ENCODE measurements at places on chromosomes 12 and 14.

GRCh38 chr12:104785886-104786285, 172.2 kb downstream of the SLC41A2 start:
- no peak overlapping the region for H3K4me3 ChIP-seq
- peaks cover 1% of the 10 kb centered on the region for H3K27me3 ChIP-seq
- peaks cover 5% of the 10 kb centered on the region for H3K4me1 ChIP-seq
- H3K36me3 ChIP-seq, result no peaks in the 10 kb centered on the region

- no peaks in the 10 kb centered on the region for H3K36me3 ChIP-seq
- no peak for DNase-seq
- H3K27me3 ChIP-seq, result peaks cover 22% of the 10 kb centered on the region
- H3K27ac ChIP-seq, result no peak within 1 kb of the TSS
- H3K4me3 ChIP-seq, result no peak within 1 kb of the TSS
These were observed at the start of gene KCNH5 for GRCh38 chr14:63045234-63045611. TSS of gene KCNH5 (minus strand) at chr14:63045458. CDS start at chr14:63045186, 272 bp downstream.

GRCh38 chr14:89384023-89384422, 33.0 kb downstream of the FOXN3 start:
- DNase-seq, result no peak
- H3K4me1 ChIP-seq, result peaks cover 71% of the 10 kb centered on the region
- peaks cover 7% of the 10 kb centered on the region for H3K36me3 ChIP-seq
- no peaks in the 10 kb centered on the region for H3K27me3 ChIP-seq
- no peak overlapping the region for H3K4me3 ChIP-seq
- no peak overlapping the region for H3K27ac ChIP-seq

DNA sequence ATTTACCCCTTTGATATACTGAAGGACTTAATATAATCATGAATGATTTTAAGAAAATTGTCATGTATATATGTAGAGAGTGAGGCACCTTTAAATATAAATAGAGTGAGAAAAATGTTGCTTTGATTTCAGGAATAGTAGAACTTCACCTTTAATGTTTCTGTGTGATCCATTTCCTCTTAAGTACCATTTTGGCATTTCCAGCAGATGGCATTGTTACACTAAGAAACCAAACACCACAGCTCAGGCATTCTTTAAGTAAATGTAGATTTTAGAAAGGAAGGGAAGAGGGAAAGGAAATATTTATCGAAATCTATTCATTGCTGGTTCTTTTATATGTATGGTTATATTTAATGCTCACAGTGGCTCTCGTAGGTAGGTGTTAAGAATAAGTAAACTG, 556.7 kb upstream of the FBXO33 start:
- H3K4me1 ChIP-seq, result no peaks in the 10 kb centered on the region
- no peaks in the 10 kb centered on the region for H3K36me3 ChIP-seq
- H3K27me3 ChIP-seq, result no peaks in the 10 kb centered on the region

- H3K27ac ChIP-seq, result no peak within 1 kb of the TSS
- no peaks in the 10 kb centered on the region for H3K36me3 ChIP-seq
- H3K4me1 ChIP-seq, result no peaks in the 10 kb centered on the region
These were observed at the start of gene KCNJ8 for GRCh38 chr12:21774358-21775132. TSS of gene KCNJ8 (minus strand) at chr12:21774706. CDS start at chr12:21773616, 1,090 bp downstream.

Measured in central memory CD8-positive, alpha-beta T cell (primary cell).